ENCODE measurements at places on chromosomes 1 and 21.

DNA sequence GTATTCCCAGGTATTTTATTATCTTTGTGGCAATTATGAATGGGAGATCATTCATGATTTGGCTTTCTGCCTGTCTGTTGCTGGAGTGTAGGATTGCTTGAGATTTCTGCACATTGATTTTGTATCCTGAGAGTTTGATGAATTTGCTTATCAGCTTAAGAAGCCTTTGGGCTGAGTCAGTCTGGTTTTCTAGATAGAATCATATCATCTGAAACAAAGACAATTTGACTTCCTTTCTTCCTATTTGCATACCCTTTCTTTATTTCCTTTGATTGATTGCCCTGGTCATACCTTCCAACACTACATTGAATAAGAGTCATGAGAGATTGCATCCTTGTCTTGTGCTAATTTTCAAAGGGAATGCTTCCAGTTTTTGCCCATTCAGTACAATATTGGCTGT, 8.0 kb downstream of the OR2L3 start:
- DNase-seq: no peak
- no peak overlapping the region for H3K27ac ChIP-seq
- no peaks in the 10 kb centered on the region for H3K36me3 ChIP-seq
- H3K27me3 ChIP-seq: no peaks in the 10 kb centered on the region
- H3K4me3 ChIP-seq: no peak overlapping the region

GRCh38 chr1:15290382-15290781, 43.4 kb downstream of the FHAD1 start:
- no peaks in the 10 kb centered on the region for H3K4me1 ChIP-seq
- H3K36me3 ChIP-seq: no peaks in the 10 kb centered on the region
- no peak for DNase-seq
- H3K4me3 ChIP-seq: no peak overlapping the region
- H3K27me3 ChIP-seq: peaks cover 16% of the 10 kb centered on the region

- no peak for DNase-seq
- H3K36me3 ChIP-seq: no peaks in the 10 kb centered on the region
- no peak overlapping the region for H3K4me3 ChIP-seq
- no peak overlapping the region for H3K27ac ChIP-seq
These were observed 13.0 kb upstream of the NEK7 start for GRCh38 chr1:198143797-198144196.

DNA sequence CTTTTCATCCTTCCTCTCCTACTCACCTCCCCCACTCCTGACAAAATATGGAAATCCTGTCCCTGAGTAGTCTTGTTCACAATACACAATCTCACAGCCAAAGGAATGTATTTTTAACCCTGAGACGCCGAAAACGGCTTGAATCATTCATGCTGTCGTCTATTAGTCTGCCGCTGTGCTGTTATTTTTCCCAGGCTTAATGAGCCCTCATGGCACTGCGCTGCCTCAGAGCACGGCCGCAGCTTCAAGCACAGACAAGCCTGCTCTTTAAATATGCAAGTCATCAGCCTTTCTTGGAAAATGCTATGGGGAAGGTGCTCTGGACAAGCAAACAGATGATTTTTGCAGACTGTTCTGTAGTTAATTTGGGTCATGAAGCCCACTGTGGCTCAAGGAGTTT, 302.7 kb downstream of the DISC1 start:
- peaks cover 10% of the 10 kb centered on the region for H3K4me1 ChIP-seq
- H3K4me3 ChIP-seq: no peak overlapping the region
- H3K27me3 ChIP-seq: no peaks in the 10 kb centered on the region
- H3K27ac ChIP-seq: no peak overlapping the region

DNA sequence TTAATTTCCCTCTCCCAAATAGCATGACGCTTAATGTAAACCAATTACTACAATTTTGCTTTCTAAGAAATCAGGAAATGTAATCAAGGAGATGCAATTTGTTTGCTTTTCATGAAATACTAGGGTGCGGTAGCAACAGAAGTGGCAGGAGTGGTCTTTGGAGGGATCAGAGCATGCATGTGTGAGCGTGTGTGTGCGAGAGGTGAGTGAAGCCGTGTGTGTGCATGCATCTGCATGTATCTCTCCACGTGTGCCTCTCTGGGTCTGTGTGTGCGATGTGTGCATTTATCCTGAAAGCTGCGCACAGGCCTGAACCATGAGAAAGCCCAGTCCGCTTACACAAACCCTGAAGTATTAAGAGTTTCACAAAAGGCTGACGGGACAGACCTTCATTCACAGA, 249.8 kb upstream of the C1orf174 start:
- DNase-seq: no peak
- no peaks in the 10 kb centered on the region for H3K36me3 ChIP-seq
- no peak overlapping the region for H3K27ac ChIP-seq
- H3K27me3 ChIP-seq: peaks cover 11% of the 10 kb centered on the region
- H3K4me3 ChIP-seq: no peak overlapping the region
- H3K4me1 ChIP-seq: no peaks in the 10 kb centered on the region

GRCh38 chr1:8151647-8152046, 125.5 kb upstream of the ERRFI1 start:
- H3K4me3 ChIP-seq: no peak overlapping the region
- H3K36me3 ChIP-seq: no peaks in the 10 kb centered on the region
- no peak for DNase-seq
- H3K4me1 ChIP-seq: peaks cover 31% of the 10 kb centered on the region
- H3K27me3 ChIP-seq: peaks cover 11% of the 10 kb centered on the region

- H3K27me3 ChIP-seq: no peaks in the 10 kb centered on the region
- no peaks in the 10 kb centered on the region for H3K36me3 ChIP-seq
- DNase-seq: no peak
- H3K4me3 ChIP-seq: no peak overlapping the region
- H3K4me1 ChIP-seq: no peaks in the 10 kb centered on the region
These were observed 504.7 kb downstream of the NUF2 start for GRCh38 chr1:163826500-163826899.

DNA sequence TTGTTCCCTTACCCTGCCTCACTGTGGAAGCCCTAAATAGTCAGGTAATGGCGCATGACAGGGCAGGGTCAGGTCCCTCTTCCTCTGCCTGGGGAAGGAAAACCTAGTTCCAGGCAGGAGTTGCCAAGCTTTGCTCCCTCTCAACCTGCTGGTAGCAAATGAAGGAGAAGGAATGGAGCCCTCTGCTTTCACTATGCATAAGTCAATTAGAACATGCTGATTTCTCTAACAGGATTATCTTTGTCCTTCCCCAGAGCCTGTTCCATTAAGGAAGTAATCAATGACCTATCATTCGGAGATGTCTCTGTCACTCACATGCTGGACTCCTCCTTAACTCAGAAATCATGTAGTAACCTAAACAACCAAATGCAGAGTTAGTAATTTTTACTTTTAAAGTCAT, 161.8 kb upstream of the NFIA start:
- H3K27ac ChIP-seq: no peak overlapping the region
- H3K4me1 ChIP-seq: no peaks in the 10 kb centered on the region
- no peak overlapping the region for H3K4me3 ChIP-seq
- DNase-seq: no peak

Measured in T-cell (primary cell).